ENCODE measurements at places on chromosomes 5 and 9.

DNA sequence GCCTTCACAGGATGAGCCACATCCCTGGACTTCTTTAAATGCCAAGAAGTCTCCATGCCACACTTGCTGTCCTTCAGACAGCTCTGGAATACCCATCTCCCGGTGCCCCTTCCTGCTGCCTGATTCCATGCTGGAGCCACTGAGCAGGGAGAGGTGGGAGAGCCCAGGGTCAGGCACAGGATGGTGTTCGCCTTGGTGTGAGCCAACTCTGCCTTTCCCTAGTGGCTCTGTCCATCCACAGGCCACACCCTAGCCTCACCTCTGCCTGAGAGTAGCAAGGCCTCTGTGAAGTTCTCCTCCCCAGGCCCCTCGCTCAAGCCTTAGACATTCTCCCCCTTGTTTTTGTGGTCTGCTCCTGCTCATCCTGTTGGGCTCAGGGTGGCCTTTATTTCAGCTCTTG is 54.2 kb upstream of the ANGPTL2 start:
- DNase-seq, result no peak

DNA sequence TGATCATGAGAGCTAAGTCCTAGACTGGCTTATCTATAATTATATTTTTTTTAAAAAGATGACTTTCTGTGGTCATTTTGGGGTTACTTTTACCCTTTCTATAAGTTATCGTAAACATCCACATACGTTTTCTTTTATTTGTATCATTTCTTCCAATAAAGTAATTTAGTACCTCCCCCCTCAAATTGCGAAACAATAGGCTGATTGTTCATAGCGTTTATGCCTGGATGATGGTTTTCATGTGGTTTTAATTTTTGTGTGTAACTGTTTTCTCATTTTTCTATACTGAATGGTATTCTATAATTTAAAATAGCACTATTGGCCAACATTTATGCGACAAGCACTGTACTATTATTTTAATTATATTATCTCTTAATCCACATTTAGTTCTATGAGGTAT is 44.5 kb downstream of the SMC5 start:
- no peak for DNase-seq

DNA sequence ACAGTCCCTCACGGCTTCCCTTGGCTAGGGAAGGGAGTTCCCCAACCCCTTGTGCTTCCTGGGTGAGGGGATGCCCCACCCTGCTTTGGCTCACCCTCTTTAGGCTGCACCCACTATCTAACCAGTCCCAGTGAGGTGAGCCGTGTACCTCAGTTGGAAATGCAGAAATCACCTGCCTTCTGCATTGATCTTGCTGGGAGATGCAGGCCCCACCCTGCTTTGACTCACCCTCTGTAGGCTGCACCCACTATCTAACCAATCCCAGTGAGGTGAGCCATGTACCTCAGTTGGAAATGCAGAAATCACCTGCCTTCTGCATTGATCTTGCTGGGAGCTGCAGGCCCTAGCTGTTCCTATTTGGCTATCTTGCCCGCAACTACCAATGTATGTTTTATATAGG is 44.7 kb downstream of the CCL28 start:
- DNase-seq, result no peak

- no peak for DNase-seq
Observed at GRCh38 chr9:120603010-120603409, 23.0 kb upstream of the CDK5RAP2 start.

GRCh38 chr5:93503598-93504067 is 77.4 kb downstream of the NR2F1-AS1 start:
- DNase-seq, result peak; percentile 83

- DNase-seq, result no peak
Observed at GRCh38 chr9:118630079-118630478, 739.2 kb downstream of the BRINP1 start.

DNA sequence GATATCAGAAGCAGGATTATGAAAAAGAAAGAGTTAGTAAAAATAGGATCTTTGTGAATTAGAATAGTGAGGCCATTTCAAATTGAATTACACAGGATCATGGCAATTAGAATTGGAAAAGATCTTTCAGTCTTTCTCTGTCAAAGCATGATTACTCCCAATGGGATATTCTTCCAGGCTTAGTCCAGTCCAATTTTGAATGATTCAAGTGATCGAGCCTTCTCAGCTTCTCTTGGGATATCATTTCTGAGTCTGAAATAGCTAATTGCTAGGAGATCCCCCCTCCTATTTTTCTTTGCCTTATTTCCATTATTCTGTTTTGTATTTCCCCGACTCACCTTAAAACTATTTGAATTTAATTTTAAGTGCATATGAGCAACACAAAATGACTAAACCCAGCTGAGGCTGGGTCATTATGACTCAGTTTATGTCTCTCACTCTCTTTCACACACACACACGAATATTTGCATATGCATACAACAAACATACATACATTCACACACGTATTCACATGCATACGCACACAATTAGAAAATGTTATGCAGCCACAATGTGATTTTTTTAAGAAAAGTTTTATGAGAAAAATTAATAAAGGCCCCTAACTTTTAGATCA is 34.8 kb upstream of the EFNA5 start:
- peak; percentile 36 for DNase-seq

GRCh38 chr5:161547406-161547737 is 847 bp upstream of the GABRB2 start:
- DNase-seq, result peak; percentile 6
